ENCODE measurements at places on chromosomes 1 and 21.

GRCh38 chr1:70809069-70809468 is 238.5 kb downstream of the PTGER3 start:
- no peak for DNase-seq

- DNase-seq, result no peak
Measured at GRCh38 chr21:33657124-33657820, 15.0 kb downstream of the ITSN1 start.

- DNase-seq, result no peak
Measured at GRCh38 chr1:38018864-38019343, 6.4 kb downstream of the UTP11 start.

DNA sequence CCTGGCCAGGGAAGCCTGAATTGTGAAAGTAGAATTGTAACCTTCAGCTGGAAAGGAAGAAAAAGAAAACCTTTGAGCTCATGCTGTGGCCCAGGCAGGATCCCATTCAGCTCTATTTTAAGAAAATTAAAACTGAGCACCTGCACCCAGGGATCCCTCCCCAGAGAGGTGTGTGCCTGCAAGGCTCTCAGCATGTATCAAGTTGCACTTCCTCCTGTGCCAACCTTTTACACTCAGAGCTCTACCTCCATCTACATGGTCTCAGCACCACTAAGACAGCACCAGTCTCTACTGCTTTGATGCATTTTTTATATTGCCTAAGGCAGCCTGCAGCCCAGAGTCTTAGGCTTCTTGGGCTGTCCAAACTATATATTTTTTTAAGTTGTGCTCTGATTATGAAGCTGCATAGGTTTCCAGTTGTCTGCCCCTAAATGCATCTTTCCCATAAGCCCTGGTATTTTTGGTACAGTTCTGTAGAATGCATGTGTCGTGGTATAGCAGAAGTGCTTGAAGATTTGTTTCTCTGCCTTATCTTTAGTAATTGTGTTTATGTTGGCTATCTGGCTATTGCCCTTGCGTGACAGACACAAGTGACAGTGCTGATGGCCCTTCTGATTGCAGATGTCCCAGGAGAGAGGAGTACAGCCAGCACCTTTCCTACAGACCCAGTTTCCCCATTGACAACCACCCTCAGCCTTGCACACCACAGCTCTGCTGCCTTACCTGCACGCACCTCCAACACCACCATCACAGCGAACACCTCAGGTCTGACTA is 63.1 kb downstream of the PTPRC start:
- DNase-seq, result no peak

DNA sequence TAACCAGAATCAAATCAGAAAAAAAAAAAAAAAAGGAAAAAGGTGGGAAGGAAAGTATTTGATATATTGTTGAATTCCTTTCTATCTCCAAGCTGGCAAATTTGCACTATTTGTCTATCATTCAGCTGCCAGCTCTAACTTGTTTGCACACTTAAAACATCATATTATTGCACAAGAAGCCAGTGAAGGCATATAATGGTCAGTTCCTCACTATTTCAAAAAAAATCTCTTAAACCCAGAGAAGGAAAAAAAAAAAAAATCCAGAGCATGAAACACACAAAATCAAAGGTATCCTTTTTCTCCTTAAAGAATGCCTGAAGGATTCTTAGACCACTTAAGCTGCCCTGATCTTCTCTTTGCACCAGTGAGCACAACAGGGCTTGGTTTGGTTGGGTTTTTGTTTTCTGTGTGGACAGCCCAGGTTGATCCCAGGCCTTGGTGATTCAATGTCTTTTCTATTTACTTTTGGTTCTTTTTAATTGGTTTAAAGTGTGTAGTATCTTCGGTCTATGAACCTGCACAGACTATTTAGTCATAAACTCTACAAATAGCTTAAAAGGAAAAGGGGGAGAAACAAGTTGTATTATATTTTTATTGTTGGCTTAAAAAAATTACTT is 40.2 kb downstream of the DUSP10 start:
- no peak for DNase-seq

GRCh38 chr1:211326528-211327345 is at the start of gene TRAF5:
Gene TRAF5, plus strand, starts transcription at chr1:211326833. Its CDS starts 26,407 bp downstream, at chr1:211353240.
- no peak for DNase-seq

- no peak for DNase-seq
Measured at GRCh38 chr1:194225821-194226220, 1039.4 kb upstream of the B3GALT2 start.

GRCh38 chr1:230760360-230760827 is 13.2 kb downstream of the CAPN9 start:
- no peak for DNase-seq

- DNase-seq, result no peak
Measured at GRCh38 chr1:19189270-19189669, 20.8 kb downstream of the UBR4 start.

- no peak for DNase-seq
Measured at GRCh38 chr1:56378341-56379070, 200.9 kb downstream of the PLPP3 start.

DNA sequence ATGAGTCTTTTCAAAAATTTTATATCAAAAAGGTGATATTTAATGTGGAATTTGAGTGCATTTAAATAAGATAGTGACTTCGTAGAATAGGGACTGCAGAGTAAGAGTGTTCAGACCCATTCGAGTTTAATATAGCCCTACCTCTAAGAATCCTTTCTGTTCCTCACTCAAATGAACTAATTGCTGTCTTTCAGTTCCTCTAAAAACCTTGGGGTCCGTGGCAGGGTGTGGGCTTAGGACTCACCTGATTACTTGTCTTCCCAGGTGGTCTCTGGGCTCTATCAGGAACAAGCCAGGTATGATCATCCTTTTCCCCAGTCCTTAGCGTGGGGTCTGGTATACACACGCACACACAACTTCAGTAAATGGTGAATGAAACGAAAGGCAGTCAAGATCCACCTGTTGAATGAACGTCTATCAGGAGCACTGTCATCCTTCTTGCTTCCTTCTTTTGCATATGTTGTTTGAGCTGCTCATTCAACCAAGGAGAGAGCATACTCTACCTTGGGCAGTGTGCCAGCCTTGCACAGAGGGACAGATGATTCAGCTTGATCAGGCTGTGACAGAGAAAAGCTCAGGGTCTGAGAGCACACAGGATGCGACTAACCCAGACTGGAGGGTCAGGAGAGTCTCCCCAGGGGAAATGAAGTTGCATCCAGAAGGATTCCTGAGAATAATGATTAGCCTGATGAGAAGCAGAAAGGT is 1.2 kb upstream of the RNF11 start:
- DNase-seq, result peak; percentile 8

GRCh38 chr21:15826908-15827601 is 97.3 kb downstream of the USP25 start:
- DNase-seq, result no peak

DNA sequence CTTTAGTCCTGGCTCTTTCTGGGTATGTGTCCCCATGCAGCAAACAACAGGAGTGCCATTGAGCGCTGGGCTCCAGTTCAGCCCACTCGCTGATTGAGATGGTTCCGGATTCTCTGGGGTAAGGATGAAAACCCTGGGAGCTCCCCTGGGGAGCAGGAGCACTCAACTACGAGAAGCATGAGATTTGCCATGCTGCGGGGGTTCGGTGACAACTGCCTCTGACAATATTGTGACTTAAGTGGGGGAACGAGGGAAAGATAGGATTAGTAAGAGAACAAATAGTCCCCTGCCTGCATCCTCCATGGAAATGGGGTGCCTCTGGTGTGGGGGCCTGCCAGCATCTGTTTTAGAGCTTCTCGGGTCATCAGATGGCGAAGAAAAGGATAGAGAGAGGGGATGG is 123.6 kb upstream of the IPO9 start:
- DNase-seq, result no peak

GRCh38 chr1:176165573-176165972 is 41.5 kb downstream of the COP1 start:
- no peak for DNase-seq

DNA sequence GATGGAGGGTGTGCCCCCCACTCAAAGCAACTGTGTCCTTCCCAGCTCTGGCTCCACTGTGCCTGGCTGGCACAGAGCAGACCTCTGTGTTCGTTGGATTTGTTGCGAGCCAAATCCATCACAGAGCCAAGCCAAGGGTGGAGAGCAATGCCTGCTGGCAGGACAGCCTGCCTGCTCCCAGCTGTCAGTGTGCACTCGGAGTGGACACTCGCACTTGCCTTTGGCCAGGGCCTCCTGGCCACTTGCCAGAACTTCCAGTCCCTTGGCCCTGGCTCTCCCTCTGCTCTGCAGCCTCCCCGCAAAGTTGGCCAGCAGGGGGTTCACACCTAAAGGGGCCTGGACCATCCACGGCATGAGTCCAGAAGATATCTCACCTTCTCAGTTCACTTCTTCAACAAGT is 16.4 kb downstream of the HEYL start:
- DNase-seq, result no peak

DNA sequence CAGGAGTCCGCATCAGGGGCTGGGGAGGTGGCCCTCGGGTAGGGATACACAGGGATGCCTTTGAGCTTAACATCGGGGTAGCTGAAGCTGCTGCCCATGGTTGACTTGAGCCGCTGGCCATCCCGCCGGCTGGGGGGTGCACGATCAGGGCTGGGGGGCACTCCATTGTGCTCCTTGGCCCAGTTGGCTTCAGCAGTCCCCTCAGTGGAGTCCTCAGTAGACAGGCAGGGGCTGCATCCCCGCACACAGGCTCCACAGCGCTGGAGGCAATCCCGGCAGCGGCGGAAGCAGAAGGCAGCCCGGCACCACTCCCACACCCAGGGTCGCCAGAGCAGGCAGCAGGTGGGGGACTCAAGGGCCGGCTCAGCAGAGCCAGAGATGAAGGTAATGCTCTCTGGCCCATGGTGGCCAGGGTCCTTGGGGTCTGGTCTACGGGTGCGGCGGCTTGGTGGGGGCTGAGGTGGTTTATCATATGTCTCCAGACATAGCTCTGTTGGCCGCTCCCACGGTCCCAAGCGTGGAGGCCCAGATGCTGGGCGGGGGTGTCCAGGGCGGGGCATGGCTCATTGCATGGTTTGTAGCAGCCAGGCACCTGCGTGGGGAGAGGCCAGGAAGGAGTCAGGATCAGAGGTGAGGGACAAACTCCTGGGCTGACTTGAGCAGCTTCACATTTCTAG is 8.3 kb downstream of the KDF1 start:
- no peak for DNase-seq

GRCh38 chr1:208536212-208536611 is 292.0 kb upstream of the PLXNA2 start:
- no peak for DNase-seq

DNA sequence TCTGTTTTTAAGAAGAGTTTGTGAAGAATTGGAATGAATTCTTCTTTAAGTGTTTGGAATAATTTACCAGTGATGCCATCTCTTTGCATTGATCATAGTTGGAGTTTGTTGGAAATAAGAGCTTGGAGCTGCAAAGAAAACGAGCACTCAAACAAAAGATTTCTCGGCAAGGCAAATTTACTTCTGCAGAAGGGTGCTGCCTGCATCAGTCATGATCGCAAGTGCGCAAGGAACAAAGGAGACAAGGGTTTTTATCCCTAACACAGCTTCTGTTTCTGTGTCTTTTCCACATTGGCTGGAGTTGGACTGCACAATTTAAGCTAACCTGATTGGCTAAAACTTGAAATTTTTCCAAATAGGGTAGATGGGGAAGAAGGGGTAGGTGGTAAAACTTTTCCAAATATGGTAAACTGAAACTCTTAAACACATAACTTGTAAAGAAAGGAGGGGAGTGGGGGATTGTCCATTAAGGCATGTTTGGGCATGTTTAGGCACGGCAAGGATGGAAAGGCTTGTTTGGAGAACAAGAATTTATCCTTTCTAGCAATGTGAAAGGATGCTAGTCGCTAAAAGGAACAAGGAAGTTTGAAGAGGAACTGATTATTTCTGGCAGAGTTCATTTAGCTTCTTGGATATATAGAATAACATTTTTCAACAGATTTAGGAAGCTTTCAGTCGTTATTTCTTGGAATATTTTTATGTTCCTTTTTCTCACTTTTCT is 3.5 kb upstream of the AADACL4 start:
- no peak for DNase-seq

DNA sequence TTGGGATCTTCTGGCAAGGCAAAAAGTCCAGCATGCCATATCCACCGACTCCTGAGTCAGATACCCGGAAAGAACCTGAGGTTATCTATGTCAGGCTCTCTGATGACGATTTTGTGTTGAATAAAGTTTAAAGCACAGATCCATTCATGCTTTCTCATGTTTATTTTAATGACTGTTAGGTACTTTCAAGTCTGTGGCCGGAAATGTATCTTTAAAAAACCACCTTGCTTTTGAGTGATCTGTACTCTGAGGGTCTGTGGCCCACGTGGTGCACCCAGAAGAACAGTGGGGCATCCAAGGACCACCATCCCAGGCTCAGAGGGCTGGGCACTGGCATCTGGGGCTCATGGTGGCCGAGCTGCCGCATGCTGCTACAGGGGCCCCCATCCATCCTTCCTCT is 30.1 kb upstream of the VASH2 start:
- DNase-seq, result no peak

GRCh38 chr1:155127105-155127966 is at the start of gene EFNA1:
Gene EFNA1, plus strand, starts transcription at chr1:155127876. Its CDS starts 102 bp downstream, at chr1:155127978.
- DNase-seq, result no peak

DNA sequence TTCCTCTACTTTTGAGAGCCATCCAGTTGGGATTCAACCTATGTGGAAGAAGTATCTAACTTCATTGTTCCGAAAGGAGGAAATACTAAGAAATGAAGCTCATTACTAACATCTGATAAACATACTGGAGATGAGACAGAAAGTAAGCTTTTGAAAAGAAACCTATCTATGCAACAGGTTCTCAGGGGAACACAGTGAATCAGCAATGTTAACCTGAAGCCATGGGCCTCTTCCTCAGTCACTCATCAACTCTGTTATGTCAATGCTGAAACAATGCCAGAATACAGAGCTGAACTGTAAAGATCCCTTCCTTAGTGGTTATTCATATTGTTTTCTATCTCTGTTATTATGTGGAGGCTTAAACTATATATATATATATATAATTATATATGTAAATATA is 55.5 kb upstream of the ESRRG start:
- no peak for DNase-seq

DNA sequence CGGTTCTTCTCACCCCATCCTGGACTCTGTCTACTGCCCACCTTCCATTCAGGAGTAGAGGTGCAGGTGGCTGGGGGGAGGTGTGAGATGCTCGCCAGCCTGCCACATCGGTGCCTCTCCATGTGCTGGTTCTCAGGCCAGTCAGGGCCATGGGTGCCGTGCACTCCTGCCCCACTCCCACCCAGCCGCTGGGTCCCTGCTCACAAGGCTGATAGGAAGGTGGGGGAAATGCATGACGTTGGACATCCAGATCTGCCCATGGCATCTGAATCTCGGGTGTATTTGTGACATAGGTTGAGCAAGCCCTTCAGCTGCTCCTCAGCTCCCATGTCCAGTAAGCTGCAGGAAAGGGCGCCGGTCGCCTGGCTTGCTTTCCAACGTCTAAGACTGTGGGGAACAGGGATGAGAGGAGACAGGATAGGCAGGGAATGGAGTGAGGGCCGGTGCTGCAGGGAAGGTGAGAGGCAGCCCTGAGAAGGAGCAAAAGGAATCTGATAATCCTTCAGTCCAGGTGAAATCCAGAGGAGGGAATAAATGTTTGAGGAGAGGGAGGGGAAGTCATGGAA is 11.8 kb downstream of the S100A7A start:
- no peak for DNase-seq
